ENCODE measurements at places on chromosomes 7 and 10.

- DNase-seq: no peak
Observed at GRCh38 chr7:13106513-13106912, 419.1 kb downstream of the ARL4A start.

DNA sequence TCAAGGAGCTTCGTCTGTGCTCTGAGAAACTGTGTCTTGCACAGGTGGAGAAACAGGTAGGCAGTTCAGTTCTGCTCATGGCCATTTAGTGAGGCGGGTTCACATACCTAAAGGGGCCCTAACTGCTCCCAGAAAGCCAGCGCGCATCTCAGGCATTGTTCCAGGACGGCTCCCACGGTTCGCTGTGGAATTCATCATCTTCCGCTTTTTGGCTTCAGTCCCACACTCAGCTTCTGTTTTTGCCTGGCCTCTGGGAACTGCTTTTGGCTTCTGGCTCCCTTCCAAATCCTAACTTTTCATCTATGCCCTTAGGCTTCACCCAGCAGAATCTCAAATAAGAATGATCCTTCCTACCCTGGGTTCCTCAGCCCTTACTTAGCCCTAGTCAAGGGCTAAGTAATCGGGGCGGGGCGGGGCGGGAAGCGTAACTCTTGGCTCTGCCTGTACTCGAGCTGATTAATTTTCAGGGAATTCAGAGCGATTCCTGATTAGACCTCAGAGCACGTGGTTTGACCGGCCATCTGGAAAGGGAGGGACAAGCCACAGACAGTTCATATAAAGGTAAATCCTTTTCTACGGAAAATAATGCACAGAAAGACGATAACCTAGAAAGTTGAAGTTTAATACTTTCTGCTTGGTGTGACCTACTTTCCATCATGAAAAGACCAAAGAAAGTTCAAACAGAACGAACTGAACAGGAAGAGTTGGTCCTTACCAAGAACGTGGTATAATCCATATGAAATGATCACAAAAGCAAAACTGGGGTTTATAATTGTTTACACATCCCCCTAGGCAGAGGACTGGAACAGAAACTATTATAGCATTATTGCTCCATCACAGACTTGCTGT lies 105.7 kb downstream of the ST8SIA6 start:
- DNase-seq: no peak

GRCh38 chr7:471866-472639 lies 47.6 kb downstream of the PDGFA start:
- DNase-seq: no peak

- no peak for DNase-seq
Observed at GRCh38 chr7:36625247-36625646, 99.0 kb downstream of the AOAH start.

Measured in activated gamma-delta T cell (primary cell).